ENCODE measurements at places on chromosomes 3 and 15. TPM values are rescaled to one million over a fixed set of nuclear protein-coding genes. Genes with fewer than 3 reads are reported as not detected.

The TRH gene
- total RNA-seq: not detected

GRCh38 chr15:60905587-60905986 lies 323.5 kb downstream of the RORA start:
- no peak overlapping the region for H3K4me3 ChIP-seq
- peak; percentile 12 for DNase-seq
- H3K36me3 ChIP-seq: no peaks in the 10 kb centered on the region
- H3K27ac ChIP-seq: no peak overlapping the region
- no peaks in the 10 kb centered on the region for H3K4me1 ChIP-seq

DNA sequence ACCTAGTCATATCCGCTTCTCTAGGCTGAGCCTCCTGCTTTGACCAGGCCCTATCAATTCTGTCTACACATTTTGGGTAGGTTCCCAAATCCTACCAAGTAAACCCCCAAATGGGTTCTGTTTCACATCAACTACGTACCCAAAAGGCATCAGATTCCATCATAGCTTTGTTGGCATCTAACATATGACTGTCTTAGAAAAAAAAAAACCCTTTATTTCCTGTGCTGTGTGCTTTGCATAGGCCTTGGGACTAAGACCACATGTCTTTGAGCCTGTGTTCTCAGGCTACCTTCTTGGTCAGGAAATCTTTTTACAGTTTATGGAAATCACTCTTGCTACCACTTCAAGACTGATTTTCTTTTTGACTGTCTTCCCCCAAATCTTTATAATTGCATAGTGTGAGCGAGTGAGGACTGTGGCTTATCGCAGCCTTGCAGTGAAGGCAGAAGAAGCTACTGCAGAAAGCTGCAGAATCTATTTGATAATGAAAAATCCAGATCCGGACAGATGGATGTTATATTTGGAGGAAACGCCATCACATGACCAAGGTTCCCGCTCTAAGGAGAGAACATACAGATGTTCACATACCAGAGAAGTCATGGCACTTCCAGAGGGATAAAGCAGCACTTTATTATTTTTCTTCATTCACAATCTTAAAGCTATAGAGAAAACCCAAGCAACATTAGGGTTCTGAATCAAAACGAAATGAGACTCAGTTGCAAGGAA lies 111.2 kb downstream of the EOMES start:
- no peaks in the 10 kb centered on the region for H3K36me3 ChIP-seq
- no peak overlapping the region for H3K4me3 ChIP-seq
- no peaks in the 10 kb centered on the region for H3K4me1 ChIP-seq
- DNase-seq: no peak

DNA sequence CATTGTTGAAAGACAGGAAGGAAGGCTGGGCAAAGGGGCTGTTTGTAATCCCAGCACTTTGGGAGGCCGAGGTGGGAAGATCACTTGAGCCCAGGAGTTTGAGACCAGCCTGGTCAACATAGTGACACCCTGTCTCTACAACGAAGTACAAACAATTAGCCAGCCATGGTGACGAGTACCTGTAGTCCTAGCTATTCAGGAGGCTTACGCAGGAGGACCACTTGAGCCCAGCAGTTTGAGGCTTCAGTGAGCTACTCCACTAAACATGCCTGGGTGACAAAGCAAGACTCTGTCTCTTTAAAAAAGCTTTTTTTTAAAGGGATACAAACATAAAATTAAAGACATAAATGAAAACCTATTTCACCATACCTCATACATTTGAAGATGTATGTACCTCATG lies 11.1 kb downstream of the SERP1 start:
- no peak for DNase-seq
- no peak overlapping the region for H3K27ac ChIP-seq
- no peak overlapping the region for H3K4me3 ChIP-seq
- no peaks in the 10 kb centered on the region for H3K27me3 ChIP-seq
- no peaks in the 10 kb centered on the region for H3K4me1 ChIP-seq
- H3K36me3 ChIP-seq: no peaks in the 10 kb centered on the region
